C1 segment of cervical spinal cord (tissue), 14 donors: ENCODE measurements at places on chromosomes 3 and 15.

DNA sequence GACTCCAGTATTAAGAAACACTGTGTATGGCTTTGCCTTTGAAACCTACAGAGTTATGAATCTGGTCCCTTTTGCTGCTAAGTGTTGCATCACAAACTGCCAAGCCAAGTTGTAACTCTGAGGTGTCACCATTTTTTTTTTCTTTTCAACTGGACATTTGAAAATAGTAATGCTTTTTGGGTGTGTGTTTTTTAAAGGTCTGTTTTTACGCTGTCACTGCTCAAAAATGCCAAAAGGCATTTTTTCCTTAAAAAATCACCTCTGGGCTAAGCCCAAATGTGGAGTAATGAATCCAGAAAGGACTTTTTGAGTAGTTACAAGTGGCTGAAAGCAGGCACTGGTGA lies 9.5 kb downstream of the SMAD3 start:
- no peak for DNase-seq

DNA sequence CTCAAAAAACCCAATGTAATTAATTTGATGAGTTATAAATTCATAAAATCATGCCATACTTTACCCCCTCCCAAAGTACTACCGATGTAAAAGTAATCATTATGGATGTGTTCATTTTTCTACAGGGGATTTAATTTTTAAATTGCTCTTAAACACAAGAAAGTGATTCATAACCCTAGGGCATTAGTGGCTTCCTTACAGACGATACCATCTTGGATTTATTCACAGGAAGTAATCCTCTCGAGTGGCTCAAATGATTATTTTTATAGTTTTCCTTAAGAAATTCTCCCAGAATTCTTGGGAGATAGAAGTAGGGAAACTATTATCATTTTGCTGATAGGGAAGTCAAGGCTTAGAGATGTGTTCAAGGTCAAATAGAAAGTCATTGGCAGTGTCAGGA lies 80.9 kb downstream of the PEX5L start:
- no peak for DNase-seq

DNA sequence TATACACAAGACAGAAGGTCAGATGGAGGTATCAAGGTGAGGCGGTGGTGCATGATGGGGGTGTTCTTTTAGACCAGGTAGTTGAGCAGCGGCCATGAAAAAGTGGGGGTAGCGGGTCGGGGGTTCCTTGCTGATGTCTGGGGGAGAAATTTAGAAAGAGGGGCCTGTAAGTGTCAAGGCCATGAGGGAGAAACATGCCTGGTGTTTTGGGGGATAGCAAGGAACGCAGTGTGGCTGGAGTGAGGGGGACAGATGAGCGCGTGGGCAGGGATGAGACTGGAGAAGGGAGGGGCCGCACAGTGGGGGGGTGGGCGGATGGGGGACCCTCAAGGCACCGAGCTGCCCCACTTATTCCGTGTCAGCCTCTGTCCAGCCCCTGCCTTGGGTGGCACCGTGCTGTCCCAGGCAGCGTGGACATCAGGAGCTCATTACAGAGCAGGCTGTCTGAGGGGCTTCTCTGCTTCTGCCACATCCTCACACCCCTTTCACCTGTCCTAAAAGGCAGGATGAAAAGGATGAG lies 143.3 kb downstream of the SMAD6 start:
- no peak for DNase-seq

- DNase-seq = peak; percentile 62
Observed at GRCh38 chr3:194277104-194277785, 73.9 kb downstream of the CPN2 start.

GRCh38 chr3:78183906-78184599 lies 1144.2 kb downstream of the ROBO2 start:
- no peak for DNase-seq

DNA sequence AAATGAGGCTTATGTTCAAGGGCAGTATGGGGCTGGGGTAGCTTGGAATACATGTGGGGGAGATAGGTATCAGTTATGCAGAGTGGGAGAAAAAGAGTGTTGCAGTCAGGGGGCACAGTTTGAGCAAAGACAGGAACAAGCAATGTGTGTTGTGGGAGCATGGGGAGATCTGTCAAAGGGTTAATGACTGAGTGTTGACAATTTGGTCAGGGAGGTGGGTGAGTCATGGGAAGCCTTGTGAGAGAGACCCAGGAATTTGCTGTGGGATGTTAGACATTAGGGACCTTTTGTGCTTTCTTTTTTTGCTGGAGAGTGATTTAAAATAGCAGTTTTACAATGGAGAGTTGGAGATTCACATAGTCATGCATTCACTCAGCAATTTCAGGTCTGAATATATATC lies 221.6 kb upstream of the NR2E3 start:
- no peak for DNase-seq

DNA sequence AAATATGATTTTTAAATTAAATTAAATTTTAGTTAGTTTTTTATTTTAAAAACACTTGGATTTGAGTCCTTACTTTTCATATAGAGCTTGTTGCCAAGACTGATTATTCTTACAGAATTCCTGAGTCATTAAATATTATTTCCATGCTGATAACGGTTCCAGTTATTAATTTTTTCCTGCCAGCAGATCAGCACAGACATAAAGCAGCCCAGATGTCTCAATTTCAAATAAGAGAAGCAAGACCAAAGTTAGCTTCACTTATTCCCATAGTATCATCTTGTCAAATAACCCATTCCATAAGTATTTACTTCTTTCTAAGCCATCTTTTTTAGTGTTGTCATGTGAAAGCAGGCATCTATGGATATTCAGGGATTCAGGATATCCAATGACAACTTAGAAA lies 75.3 kb downstream of the SSR3 start:
- DNase-seq = no peak

DNA sequence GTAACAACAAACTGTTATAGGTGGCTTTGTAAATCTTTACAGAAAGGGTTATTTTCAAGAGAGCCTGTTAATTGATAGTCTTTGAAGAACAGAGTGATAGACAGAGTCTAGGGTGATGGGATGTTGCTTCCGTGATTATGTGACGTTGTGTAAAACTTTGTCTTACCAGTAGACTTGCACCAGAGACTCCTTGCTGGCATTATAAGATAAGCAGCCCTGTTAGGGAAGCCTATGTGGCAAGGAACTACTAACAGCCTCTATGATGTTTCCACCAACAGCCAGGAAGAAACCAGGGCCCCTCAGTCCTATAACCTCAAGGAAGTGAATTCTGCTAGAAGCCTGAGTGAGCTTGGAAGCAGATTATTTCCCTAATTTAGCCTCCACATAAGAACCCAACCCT lies 18.9 kb downstream of the STT3B start:
- DNase-seq = no peak

- no peak for DNase-seq
Observed at GRCh38 chr3:193722566-193722965, 129.6 kb downstream of the OPA1 start.

DNA sequence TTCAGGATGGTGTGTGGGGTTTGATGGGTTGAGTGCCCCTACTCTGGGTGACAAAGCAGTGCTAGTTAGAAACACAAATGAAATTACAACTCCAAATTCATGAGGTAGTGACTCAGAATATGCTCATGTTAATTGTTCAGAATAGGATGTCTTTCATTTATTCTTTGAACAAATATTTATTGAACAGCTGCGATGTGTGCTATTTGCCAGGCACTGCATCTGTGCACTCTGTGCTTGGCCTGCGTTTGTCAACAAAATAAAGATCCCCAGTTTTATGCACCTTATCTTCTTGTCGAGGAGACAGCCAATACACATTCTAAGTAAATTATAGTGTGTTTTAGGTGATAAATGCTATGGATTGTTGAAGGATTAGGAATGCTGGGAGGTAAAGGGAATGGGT lies 27.3 kb downstream of the MED12L start:
- no peak for DNase-seq

- DNase-seq = no peak
Observed at GRCh38 chr3:100802126-100802525, 92.8 kb downstream of the TFG start.

- no peak for DNase-seq
Observed at GRCh38 chr15:75926931-75927330, 23.3 kb downstream of the FBXO22 start.

GRCh38 chr15:51613951-51614350 lies 8.6 kb downstream of the DMXL2 start:
- DNase-seq = no peak

DNA sequence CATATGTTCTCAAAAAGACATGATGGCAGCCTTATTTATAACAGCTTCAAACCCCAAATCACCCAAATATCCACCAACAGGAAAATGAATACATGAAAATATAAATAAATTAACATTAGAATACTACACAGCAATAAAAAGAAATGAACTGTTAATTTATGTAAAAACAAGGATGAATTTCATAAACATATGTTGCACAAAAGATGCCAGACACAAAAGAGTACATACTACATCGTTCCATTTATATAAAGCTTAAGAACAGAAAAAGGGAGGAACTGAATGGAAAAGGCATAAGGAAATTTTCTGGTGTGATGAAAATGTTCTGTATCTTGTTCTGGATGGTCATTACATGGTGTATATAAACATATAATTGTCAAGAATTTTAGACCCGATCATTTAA lies 69.9 kb upstream of the TUSC7 start:
- DNase-seq = no peak

- no peak for DNase-seq
Observed at GRCh38 chr3:188007897-188008296, 146.1 kb upstream of the LPP start.

- DNase-seq = no peak
Observed at GRCh38 chr3:30873671-30874070, 20.8 kb downstream of the GADL1 start.

- no peak for DNase-seq
Observed at GRCh38 chr3:156406393-156406792, 148.5 kb downstream of the SSR3 start.

- DNase-seq = no peak
Observed at GRCh38 chr3:141498598-141499223, 11.9 kb downstream of the RASA2 start.

DNA sequence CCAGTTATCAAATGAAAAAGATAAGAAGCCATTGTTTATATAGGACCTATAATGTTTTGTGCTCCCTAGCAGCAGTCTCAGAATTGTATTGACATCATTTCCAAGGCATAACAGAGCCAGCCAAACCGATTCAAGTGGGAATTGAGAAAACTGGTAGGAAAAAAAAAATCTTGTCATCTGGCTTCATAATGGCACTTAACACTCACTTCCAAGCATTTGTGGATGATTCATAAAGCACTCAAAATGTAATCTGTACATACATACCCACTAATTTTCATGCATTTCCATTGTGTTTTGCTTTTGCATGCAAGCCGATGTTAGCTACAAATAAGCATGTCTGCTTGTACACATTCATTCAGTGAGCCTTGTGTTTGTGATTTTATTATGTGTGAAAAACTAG lies 18.6 kb upstream of the TRPC1 start:
- DNase-seq = no peak

DNA sequence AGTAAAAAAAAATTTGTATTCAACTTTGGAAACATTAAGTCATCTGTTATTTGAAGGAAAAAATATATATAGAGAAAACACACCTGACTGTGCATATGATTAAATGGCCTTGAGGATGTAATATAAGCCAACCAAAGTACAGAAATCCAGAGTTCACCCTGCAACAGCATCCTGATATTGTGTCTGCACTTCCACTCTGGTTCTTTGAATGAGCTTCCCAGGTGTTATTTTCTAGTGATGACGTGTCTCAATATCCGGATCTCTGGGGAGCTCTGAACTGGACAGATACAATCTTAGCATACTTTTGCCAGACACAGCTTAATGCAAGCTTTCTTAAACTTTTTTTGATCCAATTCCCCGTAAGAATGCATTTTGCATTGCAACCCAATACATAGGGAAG lies 19.5 kb upstream of the PIK3CB start:
- no peak for DNase-seq

- DNase-seq = no peak
Observed at GRCh38 chr3:138373736-138374094, 25.3 kb downstream of the MRAS start.

GRCh38 chr3:38348903-38349302 lies 2.3 kb downstream of the XYLB start:
- no peak for DNase-seq

DNA sequence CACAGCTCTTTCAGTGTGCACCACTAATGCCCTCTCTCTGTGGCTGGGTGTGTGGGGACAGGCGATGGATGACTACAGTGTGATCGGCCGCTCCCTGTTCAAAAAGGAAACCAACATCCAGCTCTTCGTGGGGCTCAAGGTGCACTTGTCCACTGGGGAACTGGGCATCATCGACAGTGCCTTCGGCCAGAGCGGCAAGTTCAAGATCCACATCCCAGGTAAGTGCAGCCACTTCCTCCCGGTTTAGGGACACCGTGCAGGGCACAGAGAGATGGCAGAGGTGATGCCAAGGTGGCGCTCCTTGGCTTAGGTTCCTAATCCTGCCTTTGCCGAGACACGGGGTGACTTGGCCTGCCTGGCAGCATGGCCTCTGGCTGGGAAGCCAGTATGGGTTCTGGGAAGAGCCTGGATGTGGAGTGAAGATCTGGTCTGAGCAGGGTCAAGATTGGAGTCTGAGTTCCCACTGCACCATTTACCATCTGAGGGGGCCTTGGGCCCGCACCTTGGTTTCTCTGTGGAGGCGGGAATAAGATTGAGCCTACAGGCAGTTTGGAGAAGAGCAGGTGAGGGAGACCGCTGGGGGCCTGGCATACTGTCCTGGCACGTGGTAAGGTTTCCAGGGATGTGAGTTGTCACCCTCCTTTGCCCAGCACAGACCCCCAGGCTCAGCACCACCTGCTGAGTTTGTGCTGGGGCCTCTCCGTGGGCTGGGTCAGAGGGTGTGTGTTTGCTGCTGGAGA lies 108.4 kb downstream of the DNAJB8 start:
- no peak for DNase-seq
